ENCODE measurements at places on chromosomes 1 and 21.

- DNase-seq: no peak
These were observed 35.1 kb upstream of the RGS7 start for GRCh38 chr1:241391926-241392710.

DNA sequence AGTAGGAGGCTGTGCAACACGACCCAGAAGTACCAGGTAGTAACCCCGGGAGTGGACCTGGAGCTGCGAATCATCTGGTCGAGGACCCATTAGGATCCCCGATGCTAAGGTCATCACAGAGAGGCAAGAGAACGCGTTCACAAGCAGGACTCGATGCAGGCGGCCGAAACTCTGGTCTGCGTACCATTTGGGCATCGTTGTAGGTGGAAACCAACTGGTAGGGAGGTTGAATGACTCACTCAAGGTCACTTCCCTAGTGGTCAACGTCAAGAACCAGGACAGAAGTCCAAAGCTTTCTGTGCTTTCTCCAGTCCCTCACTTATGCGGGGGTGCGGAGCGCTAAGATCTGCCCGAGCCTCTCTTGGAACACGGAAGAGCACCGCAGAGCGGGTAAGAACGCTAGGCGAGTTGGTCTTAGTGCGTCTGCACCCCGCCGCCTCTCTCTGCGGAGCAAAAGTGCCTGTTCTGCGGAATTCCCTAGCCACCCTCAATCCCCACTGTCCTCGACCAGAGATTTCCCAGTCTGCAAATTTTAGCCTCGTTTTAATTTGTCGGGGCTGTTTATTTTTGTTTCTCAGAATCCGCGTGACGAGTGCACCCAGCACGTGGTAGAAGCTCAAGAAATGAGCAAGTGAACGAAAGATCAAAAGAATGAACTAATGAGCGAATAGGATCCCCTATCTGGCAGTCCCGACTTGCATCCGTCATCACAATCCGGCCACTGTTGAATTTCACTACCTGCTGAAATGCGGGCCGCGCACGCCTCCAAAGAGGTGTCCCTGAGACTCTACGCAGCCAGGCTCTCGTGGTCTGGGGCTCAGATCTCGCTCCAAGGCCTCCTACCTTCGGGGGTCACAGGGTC lies 12.2 kb downstream of the HLX start:
- no peak for DNase-seq

DNA sequence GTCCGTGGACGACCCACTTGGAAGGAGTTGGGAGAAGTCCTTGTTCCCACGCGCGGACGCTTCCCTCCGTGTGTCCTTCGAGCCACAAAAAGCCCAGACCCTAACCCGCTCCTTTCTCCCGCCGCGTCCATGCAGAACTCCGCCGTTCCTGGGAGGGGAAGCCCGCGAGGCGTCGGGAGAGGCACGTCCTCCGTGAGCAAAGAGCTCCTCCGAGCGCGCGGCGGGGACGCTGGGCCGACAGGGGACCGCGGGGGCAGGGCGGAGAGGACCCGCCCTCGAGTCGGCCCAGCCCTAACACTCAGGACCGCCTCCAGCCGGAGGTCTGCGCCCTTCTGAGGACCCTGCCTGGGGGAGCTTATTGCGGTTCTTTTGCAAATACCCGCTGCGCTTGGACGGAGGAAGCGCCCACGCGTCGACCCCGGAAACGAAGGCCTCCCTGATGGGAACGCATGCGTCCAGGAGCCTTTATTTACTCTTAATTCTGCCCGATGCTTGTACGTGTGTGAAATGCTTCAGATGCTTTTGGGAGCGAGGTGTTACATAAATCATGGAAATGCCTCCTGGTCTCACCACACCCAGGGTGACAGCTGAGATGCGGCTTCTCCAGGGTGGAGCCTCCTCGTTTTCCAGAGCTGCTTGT lies 32.4 kb downstream of the PRMT2 start:
- DNase-seq: no peak

DNA sequence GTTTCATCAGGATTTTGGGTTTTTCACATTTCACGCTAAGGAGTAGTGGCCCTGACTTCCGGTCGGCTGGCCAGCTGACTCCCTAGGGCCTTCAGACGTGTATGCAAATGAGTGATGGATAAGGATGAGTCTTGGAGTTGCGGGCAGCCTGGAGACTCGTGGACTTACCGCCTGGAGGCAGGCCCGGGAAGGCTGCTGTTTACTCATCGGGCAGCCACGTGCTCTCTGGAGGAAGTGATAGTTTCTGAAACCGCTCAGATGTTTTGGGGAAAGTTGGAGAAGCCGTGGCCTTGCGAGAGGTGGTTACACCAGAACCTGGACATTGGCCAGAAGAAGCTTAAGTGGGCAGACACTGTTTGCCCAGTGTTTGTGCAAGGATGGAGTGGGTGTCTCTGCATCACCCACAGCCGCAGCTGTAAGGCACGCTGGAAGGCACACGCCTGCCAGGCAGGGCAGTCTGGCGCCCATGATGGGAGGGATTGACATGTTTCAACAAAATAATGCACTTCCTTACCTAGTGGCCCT lies 23.1 kb upstream of the TNFRSF1B start:
- DNase-seq: no peak

DNA sequence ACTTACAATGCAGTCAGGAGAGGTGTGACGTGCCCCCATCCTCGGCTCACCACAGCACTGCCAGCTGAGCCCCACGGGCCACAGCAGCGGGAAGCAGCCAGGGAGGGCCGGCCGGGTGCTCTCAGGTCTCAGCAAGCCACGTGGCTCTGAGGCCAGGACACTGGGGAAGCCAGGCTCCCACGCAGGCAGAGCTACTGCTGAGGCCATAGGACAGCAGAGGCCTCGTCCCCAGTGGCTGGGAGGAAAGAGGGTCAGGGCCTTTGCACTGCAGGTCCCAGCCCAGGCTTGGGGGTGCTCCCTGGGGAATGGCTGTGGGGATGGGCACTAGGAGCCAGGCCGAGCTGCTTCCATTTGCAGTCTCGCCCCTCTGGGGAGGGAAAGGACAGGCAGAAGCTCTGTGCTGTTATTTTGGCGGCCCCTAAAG lies 5.8 kb downstream of the LRRC47 start:
- DNase-seq: no peak

DNA sequence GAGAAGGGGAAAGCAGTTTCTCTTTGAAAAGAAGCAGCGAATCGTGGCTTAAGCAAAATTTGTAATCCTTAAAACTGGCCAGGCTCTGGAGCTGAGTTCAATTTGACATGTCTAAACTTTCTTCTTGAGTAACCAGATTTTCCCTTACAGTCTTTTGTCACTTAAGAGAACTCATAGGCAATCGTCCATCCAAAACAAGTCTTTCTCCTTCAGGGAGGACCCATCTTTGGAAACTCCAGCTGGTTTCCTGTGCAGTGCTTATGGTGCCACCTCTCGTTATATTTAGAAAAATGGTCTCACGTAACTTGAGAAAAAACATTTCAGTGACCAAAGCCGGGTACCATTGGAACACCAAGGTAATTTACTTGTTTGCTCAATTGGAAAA lies 1.8 kb upstream of the PTTG1IP start:
- DNase-seq: no peak

GRCh38 chr1:38053416-38054091 lies 7.0 kb upstream of the POU3F1 start:
- DNase-seq: no peak

DNA sequence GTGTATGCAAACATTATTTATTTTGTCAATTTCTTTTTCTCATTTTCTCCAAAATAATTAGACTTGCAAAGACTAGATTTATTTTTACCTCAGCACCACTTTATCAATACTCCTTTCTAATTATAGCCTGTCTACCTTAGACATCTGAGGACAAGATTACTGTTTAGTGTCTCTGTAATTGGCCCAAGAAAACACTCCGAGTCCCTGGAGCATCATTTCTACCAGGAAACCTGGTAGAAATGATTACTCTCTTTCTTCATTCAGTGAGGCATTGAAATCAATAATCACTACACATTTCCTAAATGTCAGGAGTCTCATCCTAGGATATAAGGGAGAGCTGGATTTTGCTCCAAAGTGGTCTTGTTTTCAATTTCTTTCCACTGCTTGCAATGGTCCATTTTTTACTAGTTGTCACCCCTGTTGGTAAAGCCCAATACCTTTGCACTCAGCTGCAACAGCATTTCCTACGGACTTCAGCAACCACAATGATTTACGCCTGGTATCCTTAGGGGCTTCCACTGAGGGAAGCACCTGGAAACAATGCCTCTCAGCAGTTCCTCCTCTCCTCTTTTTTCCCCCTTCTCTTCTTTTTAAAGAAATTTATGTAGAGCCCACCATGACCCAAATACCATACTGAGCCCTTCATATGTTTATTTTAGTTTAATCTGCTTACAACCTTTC lies 64.6 kb downstream of the GRIK1 start:
- no peak for DNase-seq

DNA sequence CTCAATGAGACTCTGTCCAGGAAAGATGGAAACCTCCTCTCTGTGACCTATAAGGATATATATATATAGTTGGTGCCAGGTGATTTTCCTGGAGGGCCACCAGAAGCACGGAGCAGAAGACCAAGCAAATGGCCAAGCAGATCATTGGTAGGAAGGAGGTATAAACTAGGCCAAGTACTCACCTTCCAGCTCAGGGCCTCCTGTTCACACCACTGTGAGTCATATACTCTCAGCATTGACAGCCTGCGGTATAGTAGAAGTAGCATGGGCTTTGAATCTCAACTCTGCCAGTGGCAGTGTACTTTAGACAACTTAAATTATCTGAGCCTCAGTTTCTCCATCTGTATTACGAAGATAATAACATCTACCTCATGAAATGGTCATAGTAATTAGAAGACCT lies 15.4 kb downstream of the IL12RB2 start:
- DNase-seq: no peak

GRCh38 chr1:94739521-94740061 lies 80.6 kb upstream of the SLC44A3 start:
- DNase-seq: no peak

DNA sequence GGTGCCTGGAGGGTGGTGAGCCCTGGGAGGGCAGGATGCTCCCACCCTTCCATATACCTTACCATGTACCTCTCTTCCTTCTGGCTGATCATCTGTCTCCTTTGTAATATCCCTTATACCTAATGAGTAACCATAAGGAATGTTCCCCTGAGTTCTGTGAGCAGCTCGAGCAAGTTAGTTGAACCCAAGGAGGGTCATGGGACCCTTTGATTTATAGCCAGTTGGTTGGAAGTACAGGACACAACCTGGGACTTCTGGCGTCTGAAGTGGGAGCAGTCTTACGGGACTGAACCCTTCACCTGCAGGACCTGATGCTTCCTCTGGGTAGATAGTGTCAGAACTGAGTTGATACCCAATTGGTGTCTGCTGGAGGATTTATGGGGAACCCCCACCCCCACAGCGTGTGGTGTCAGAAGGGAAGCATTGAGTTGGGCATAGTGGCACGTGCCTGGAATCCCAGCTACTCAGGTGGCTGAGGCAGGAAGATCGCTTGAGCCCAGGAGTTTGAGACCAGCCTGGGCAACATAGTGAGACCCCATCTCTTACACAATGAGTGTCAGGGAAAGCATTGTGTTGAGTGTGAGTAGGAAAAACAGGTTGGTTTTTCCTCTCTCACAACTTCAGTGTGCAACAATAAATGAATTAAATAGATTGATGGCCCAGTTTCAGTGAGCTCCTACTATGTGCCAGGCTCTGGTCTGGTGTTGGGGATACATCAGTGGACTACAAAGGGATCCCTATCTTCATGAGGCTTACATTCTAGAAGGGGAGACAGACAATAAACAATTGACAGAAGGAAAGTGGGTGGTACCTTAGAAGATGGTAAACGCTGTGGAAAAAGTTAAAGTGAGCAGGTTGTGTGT lies 16.0 kb downstream of the DNAJC16 start:
- DNase-seq: no peak

DNA sequence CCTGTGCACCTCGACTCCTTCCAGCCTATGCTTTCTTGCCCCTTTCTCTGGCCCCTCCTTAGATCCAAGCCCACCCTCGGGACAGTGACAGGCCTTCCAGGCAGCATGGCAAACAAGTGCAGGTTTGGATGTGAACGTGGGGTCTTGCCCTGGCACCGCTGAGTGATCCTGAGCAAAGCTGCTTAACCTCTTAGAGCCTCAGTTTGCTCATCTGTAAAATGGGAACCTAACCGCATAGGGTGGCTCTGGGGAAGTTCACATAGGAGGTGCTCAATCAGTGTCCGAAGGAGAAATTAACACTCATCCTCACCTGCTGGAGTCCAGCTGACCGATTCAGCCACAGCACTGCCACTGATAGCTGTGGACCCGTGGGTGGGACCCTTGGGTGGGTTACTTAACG lies 7.2 kb downstream of the MFAP2 start:
- no peak for DNase-seq

DNA sequence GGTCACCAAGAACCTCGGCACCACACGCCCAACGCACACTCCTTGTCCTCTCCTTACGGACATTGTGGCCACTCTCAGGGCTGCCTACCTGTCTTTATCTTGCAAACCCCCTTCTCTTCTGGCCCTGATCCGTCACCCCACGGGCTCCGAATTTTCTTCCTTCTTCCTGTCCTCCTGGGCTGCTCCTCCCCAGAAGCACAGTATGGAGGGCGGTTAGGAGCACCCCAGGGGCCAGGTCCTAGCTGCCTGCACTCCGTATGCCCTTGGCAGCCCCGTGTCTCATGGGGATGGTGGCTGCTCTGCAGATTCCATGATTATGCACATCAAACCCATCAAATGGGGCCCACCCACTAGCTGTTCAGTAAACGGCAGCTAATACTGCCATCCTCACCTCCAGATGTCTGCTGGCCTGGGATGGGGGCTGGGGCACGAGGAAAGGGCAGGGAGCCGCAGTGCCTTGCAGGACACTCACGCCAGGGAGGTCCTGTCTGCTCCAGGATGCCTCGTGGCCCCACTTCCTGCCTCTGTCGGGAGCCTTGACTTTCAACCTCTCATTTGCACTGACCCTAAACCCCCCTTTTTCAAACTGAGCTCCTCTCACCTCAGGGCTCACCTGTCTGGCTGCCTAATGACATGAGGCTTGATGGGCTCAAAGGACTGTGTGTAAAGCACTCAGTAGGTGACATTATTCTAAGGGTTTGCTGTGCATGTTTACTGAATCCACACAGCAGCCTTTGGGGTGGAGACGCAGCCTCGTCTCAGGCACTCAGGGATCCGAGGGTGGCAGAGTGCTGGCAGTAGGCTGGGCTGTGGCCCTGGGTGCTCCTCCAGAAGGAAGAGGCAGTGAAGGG lies 4.4 kb downstream of the TTC34 start:
- no peak for DNase-seq

DNA sequence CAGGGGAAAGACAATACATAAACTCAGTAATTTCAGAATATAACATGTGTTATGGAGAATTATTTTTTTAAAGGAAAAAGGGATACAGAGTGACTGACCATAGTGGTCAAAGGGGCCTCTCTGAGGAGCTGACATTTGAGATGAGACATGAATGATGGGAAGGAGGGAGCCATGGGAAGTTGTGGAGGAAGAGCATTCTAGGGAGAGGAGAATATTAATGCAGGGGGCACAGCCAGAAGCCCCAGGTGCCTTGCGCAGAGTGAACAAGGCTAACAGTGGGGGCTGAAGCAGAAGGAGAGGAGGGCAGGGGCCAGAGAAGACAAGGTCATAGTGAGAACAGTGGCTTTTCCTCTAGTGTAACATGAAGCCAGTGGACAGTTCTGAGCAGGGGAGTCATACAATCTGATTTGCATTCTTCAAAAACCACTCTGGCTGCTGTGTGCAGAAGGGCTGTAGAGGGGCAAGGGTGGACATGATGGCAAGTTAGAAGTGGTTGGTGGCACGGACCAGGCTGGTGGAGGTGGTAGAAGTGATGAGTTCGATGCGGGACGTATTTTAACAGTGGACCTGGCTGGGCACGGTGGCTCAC lies 28.2 kb upstream of the IFNLR1 start:
- no peak for DNase-seq

GRCh38 chr1:237786066-237786719 lies 104.5 kb downstream of the ZP4 start:
- no peak for DNase-seq

- no peak for DNase-seq
These were observed 400.3 kb downstream of the LTN1 start for GRCh38 chr21:28592205-28592865.

- no peak for DNase-seq
These were observed 53.9 kb downstream of the LAMC2 start for GRCh38 chr1:183239793-183240525.

Measured in naive B cell (primary cell).